D721Med (cell line): ENCODE measurements at places on chromosomes 7 and 10.

DNA sequence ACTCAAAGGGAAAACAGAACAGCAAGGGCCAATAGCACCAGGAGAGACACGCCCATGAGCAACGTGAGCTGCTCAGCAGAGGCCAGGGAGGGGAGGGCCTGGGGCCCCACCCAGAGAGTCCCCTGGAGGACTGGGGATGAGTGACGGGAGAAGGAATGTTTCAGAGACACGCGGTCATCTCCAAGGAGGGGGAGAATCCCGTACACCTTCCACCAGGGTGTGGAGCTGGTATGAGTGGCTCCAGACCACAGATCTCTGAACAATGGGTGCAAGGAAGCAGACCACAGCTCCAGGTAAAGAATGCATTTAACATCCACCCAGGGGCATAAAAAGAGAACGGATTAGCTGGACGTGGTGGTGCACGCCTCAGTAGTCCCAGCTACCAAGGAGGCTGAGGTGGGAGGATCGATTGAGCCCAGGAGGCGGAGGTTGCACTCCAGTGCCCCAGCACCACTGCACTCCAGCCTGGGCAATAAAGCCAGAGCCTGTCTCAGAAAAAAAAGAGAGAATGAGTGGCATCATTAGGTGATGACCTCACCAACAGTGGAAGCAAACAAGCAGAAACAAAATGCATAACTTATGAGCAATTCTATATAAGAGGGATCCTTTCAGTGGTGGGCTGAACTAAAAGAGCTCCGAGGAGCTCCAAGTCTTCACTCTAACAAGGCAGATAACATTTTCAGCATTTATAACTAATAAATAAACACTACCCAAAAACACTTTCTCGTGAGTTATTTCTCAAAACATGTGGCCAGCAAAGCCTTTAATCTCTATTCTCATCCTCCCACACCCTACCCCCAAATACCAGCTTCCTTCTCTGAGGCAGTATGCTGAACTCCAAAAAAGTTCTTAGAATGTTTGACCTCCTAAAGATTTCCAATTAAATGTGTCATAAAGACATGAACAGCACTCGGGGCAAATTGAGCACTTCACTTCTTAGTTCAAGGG, 12.5 kb downstream of the PSAP start:
- DNase-seq, result no peak

DNA sequence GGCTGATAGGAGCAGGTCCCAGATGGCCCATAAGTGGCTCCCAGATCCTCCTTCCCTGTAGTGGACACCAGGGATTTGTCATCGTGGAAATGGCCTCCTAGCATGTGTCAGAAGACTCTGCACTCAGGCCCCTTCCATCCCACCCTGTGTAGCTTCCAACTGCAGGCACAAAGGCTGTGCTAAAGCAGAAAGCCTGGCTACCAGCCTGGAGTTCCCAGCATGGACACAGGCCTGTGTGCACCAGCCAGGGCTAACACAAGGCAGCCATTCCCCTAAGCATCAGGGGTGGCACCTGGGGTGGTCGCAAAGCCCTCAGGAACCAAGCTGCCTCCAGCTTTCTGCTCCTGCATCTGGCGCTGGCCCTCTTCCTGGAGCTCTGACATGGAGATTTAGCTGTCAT, 4.5 kb upstream of the CAMK2B start:
- no peak for DNase-seq

- DNase-seq, result no peak
These were observed 40.9 kb upstream of the KLF6 start for GRCh38 chr10:3825862-3826351.

GRCh38 chr10:126250527-126251310, 137.6 kb downstream of the ADAM12 start:
- DNase-seq, result no peak

- DNase-seq, result no peak
These were observed 49.3 kb downstream of the LYZL2 start for GRCh38 chr10:30580241-30580640.

GRCh38 chr10:10973310-10973709, 44.4 kb upstream of the CELF2 start:
- no peak for DNase-seq

DNA sequence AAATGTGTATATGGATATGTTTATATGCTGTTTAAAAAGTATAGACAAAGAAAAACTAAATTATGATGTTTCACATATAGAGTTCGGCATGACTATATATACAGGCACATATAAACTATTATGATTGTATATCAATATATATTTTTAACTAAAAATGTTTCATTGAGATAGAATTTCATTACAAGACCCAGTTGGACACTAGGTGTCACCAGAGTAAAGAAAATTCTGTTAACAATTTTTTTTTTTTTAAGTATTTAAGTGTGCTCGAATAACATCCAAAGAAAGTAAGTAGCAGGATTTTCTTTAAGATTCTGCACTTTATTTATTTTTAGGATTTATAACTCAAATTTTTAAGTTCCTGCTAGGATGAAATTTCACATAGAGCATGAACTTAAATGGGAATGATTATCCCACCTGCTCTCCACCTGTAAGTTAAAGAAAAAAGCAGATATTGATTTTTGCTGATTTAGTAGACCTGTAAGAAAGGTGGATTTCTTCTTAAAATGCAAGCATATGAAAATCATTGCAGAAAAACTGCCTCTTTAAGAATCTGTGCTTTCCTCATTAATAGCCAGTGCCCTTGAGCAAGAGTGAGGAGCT, 961.5 kb downstream of the PCDH15 start:
- DNase-seq, result no peak

GRCh38 chr7:143416565-143417149, 8.0 kb upstream of the EPHA1 start:
- no peak for DNase-seq

GRCh38 chr7:144987686-144988085, 151.8 kb upstream of the TPK1 start:
- DNase-seq, result no peak
